ENCODE measurements at places on chromosomes 6 and 20.

GRCh38 chr6:7188492-7188891 lies 80.7 kb downstream of the RREB1 start:
- DNase-seq: no peak

GRCh38 chr6:36404164-36404563 lies 16.7 kb upstream of the ETV7 start:
- no peak for DNase-seq

DNA sequence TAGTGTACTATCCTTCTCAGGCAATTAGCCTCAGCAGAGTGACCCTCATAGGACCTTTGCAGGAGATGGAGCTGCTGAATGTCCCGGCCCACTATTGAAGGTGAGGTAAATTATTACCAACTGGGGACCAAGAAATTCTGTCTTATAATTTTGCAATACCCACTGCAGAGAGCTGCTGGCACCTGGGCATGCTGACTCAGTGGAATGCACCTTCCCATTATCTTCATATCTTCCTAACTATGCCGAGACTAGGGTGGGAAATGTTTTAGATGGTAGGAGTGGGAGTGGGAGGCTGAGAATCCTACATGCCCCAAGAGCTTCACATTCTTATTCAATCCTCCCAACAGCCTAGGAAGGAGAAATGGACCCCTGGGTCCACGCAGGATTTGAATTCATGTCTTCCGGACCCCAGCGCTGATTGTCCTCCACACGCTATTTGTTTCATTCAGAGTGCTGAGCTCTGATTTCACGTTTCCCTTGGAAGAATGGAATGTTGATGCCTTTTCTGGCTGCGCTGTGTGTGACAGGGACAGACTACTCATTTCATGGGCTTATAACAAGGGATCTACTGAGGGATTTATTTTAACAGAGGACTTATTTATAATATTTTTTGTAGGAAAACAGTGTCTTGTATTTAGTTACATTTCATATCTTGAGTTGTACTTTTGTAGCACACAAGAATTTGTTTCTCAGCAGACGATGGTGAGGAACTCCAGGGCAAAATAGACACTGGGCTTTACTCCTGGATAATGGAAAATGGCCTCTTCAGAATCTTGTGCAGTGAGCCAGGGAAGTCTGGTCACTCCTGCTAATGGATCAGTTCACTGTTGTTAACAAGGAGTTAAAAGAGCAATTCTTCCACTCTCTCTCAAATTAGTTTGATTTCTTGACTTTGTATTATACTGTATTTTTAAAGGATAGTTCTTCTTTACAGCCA lies 66.4 kb downstream of the FYN start:
- no peak for DNase-seq

GRCh38 chr6:159107451-159108260 lies 61.5 kb upstream of the FNDC1 start:
- no peak for DNase-seq

DNA sequence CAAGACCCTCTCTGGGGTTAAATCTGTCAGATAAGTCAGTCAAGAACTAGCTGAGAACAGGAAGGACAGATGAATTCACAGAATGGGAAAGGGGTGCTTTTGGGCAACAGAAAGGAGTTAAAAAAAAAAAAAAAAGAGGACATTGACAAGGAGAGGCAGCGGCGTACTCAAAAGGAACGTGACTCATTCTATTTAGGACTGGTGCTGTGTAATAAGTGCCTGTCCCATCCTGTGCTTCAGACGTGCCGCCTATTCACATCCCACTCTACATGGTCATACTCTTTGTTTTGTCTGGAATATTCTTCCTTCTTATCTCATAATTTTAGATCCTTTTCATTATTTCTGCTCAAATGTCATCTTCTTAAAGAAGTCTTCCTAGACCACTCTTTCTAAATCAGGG lies 101.1 kb upstream of the EMILIN3 start:
- DNase-seq: no peak

GRCh38 chr6:25007269-25007699 lies 71.5 kb upstream of the RIPOR2 start:
- DNase-seq: no peak

DNA sequence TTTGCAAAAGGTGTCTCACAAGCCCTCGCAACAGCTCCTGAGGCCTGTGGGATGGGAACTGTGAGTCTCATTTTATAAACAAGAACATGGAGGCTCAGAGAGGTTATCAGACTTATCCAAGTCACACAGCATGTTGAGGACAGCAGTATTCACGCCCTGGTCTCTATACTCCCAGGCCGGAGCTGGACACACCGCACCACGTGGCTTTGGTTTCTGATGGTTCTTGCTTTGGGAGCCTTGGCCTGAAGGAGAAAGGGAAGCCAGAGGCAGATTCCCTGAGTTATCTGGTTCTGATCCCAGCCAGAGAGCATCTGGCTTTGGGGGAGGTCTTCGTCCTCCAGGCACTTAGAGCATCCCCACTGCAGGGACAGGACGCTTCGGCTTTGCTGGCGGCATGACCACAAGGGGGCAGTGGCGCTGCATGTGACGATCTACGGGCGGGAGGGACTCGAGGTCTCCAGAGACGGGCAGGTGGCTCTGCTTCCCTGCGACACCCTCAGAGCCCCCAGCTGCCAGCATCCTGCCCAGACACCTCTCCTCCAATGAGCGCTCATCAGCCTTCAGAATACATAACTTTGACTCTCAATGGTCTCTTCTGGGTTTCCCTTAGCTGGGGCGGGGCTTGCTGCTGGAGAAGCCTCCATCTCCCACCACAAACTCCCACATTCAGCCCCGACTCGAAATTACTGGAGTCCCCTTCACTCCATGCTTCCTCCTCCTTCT lies 51.4 kb upstream of the SAYSD1 start:
- peak; percentile 86 for DNase-seq

- DNase-seq: peak; percentile 70
Observed at GRCh38 chr6:89433252-89434149, 549 bp downstream of the ANKRD6 start.

GRCh38 chr6:149212892-149213801 lies 104.4 kb upstream of the TAB2 start:
- no peak for DNase-seq

DNA sequence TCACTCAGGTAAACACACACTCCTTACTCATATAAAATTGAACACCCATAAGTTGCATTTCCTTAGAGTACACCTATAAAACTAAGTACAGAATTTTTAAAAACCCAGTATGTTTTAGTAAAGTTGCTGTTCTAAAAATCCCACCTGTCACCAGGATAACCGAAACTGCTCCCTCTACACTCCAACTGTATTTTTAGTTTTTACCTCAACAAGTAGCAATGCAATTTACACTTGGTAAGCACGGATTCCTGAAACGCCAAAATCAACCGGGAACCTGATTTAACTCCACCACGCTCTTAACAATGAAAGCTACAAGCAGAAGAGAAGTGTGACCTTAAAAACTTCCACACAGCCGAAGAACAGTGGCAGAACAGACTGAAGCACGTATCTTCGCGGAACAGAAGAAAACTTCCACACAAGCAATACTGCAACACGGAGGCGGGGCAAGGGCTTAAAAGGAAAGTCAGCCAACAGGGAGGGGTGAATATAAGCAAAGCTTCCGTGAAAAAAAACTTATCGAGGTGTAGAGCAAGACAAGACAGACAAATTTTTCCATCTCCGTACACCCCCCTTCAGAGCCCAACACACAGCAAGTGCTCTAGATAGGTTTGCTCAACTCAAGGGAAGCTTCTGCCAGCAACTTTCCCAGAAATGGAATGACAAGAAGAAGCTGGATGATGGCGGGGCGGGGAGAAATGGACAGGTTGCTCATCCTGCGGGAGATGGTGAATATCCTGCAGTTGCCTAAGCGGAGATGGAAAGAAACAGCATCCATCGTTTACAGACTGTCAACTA lies 1.4 kb downstream of the STAU1 start:
- no peak for DNase-seq

- no peak for DNase-seq
Observed at GRCh38 chr20:64189986-64190385, 25.7 kb downstream of the MYT1 start.

GRCh38 chr20:46960536-46960935 lies 65.9 kb downstream of the EYA2 start:
- no peak for DNase-seq

DNA sequence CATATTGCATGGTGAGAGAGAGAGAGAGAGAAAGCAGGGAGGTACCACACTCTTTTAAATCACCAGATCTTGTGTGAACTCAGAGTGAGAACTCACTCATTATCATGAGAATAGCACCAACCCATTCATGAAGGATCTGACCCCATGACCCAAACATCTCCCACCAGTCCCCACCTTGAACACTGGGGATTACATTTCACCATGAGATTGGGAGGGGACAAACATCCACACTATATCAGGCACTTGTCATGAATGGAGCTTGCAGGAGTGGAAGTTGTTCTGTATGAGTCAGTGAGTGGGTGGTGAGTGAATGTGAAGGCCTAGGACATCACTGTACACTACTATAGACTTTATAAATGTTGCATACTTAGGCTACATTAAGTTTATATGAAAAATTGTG lies 47.7 kb upstream of the RNF182 start:
- DNase-seq: no peak

DNA sequence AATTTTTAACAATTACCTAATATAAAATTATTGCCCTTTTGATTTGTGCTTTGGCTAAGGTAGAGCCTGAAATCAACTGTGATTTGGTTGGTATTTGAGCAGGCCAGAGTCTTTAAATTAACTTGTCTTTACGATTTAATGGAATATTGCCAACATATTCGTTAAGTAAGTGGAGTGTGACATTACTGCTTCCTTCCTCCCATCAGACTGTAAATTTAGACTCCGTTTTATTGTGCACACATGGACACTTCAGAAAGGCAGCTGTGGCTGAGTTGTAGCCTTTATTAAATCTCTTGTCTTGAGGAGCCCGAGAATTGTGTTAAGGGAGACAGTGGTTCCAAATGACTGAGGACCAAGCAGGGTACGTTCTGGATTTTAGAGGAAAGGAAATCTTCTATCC lies 57.4 kb downstream of the CAP2 start:
- DNase-seq: no peak

GRCh38 chr20:35327074-35327976 lies 35.1 kb upstream of the FAM83C start:
- DNase-seq: no peak

DNA sequence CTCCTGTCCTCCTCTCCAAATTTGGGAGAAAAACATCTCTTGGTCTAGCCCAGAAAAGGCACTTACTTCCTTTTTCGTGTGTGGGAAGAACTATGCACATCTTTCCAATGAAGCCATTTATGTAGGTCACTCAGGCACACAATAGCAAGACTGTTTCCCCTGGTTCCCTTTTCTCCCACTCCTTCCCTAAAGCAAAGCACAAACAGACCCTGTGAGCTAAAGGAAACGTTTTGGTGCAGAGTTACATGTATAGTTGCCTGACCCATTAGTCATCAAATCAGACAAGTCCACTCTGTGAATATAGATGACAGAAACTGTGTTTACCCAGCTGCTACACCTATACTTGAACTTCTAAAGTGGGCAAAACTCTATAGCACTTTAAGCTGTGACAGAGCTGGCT lies 474.6 kb downstream of the COL12A1 start:
- no peak for DNase-seq

DNA sequence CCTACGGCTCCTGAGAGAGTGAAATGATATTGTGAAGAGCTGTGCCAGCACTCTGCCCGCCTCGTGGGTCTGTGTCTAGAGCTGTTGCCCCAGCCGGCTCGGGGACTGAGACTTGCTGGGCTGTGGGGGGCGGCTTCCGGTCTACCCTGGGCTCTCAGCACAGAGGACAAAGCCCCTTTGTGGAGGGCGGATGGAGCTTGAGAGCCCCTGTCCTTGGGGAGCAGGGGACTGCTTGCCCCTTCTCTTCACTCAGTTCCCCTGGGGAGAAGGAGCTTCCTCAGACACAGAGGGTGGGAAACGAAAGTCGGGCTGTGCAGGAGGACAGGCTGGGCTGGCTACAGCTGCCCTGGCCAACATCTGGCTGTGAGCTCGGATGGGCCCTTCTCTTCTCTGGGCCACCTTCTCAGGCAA lies 11.0 kb downstream of the SRC start:
- no peak for DNase-seq

GRCh38 chr20:45049438-45049837 lies 51.5 kb downstream of the KCNS1 start:
- no peak for DNase-seq

DNA sequence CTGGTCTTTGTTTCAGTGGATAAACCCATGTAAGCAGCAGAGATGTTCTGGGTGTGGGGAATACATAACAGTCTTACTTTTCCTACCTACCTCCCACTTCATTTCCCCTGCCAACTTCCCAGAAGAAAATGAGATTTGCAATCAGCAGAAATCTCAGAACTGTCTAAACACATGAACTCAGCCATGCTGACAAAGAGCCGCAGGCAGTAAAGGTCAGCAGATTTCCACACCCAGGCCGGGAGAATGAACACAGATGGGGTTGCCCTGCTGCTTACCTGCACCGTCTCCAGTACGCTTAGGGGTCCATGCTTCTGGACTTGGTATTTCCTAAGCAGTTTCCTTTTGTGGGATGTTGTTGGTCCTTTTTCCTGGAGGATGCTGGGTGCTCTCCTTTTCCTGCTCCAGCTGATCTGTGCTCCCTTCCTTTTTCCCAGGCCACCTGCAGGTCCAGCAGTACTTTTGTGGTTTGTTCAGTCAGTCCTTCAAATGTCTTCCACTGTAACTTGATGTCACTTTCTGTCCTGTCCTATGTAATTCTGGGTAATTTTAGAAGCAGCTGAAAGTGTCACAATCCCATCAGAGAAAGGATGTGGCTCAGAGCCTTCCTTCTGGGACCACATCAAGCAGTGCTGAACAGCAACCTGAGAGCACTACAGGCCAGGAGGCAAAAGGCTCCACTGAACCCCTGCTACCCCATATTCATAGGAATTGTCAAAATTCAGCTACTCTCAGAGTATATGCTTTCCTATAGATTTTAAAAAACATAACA lies 129.0 kb downstream of the CEP57L1 start:
- no peak for DNase-seq

DNA sequence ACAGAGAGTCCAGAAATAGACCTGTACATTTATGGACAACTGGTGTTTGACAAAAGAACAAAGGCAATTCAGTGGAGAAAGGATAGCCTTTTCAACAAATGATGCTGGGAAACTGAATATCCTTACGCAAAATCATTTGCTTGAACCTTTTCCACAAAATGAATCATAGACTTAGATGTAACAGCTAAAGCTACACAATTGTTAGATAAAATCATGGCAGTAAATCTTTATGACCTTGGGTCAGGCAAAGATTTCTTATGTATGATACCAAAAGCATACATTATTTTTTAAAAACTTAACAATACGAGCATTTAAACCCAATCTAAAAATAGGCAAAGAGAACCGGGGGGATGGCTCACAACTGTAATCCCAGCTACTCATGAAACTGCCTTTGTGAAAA lies 73.5 kb upstream of the DST start:
- DNase-seq: no peak

DNA sequence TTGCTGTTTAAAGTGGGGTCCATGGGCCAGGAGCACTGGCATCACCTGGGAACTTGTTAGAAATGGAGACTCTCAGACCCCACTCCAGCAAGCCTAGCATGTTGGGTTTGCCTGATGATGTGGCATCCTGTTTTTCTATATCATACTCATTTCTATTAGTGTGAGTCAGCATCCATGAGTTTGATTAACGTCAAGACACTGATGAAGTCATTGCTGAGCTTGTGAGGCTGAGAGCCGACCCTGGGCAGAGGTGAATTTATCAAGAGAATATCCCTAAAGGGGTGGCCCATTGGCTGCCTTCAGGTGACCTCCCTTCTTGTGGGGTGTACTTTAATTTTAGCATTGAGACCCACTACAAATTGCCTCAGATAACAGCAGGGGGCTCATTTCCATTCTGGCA lies 43.4 kb upstream of the RNF144B start:
- DNase-seq: no peak
